SJSA1 (cell line): ENCODE measurements at places on chromosomes 12 and 14. TPM values are rescaled to one million over a fixed set of nuclear protein-coding genes. Genes with fewer than 3 reads are reported as not detected.

- no peak for DNase-seq
Measured at GRCh38 chr14:45133683-45134050, 614 bp downstream of the FKBP3 start.

GRCh38 chr12:110750784-110751461 lies 8.2 kb upstream of the PPP1CC start:
- DNase-seq, result no peak

- DNase-seq, result no peak
Measured at GRCh38 chr12:92740411-92740810, 37.6 kb downstream of the PLEKHG7 start.

DNA sequence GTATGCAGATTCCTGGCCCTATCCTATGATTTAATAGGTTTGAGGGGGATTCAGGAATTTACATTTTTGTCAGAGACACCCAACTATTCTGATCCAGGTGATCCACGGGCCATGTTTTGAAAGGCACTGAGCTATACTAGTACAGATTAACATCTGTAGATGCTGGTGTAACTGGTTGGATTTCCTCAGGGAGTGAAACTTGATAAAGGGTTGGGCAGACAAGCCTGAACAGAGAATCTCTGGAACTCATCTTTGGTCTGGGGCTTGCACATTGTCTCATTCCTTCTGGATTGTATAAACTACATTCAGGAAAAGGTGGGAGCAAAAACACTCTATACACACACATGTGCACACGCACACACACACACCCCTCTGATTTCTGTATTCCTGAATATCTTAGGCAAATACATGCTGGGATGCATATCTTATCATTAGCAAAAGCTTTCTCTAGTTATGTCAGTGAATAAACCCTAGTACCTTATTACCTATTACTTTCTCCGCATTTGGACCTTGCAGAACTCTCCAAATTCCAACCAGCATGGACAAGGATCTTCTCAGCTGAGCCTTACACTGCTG lies 104.6 kb downstream of the SLC38A1 start:
- no peak for DNase-seq

DNA sequence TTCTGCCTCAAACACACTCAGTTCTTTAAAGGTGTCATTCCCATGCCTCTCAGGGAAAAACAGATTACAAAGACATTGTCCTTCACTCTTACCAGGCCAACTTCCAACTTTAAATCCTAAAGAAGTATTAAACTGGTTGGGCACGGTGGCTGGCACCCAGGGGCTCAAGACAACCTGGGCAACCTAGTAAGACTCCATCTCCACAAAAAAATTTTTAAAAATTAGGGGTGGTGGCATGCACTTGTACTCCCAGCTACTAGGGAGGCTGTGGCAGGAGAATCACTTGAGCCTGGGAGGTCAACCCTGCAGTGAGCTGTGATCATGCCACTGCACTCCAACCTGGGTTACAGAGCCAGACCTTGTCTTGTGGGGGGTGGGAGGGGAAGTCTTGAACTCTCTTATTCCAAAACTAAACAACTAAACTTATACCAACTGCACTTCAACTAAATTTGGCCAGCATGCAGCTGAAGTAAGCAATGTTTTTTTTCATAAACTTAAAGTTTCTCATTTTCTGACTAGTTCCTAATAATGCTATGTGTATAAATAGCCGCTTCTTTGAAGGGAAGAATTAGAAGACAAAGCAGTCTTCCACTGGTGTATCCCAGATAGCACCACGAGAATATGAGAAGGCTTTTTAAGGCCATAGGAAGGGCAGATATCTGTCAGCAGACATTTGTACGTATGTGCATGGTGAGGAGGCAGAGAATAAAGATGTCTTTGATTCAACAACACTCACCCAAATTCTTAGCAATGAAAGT lies 2.4 kb downstream of the SLC11A2 start:
- no peak for DNase-seq

GRCh38 chr14:100058777-100059437 lies 6.3 kb upstream of the EVL start:
- DNase-seq, result no peak

DNA sequence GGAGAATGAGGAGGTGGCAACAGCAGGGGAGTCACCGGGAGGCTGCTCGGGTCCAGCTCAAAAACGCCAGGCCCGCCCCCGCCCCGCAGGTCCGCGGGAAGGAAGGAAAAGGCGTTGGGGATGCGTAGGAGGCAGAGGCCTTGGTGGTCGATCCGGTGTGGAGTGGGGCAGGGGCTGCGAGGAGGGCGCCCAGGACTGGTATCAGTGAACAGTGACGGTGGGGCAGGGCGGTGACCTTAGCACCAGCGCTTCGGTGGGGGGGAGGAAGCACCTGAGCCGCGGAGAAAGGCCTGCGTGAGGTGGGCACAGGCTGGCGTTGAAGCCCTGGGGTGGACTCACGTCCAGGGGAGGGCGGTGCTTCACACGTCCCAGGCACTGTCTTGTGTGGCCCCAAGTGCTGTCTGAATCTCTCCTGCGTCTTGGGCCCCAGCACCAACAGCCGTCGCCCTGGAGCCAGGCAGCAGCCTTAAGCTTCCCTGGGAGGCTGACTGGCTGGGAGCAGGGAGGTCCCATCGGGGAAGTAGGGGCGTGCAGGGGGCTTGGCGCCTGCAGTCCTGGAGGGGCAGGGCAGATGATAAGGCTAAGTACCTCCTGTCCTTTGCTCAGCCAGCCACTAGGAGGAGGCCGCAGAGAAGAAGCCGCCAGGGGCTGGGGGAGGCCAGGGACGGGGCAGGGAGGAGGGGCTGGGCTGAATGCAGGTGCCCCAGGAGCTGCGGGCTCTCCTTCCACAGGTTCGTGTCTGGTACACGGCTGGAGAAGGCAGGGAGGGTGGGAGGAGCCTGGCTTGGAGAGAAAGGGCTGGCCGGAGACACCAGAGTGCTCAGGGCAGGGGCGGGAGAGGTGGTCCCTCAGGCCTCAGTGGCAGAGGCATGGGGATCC lies 26.5 kb downstream of the ZBTB42 start:
- DNase-seq, result peak; percentile 25

GRCh38 chr12:85017618-85018017 lies 18.5 kb downstream of the TSPAN19 start:
- no peak for DNase-seq

GAS2L3 gene
- total RNA-seq, result 32.9 and 55.7 TPM in 2 replicates

WNT1 gene
- total RNA-seq, result not detected in 2 replicates

ORAI1 gene
- total RNA-seq, result 5.3 and 11.7 TPM in 2 replicates

DHRS2 gene
- total RNA-seq, result 0.21 and 1.2 TPM in 2 replicates
